RWPE1 (cell line): ENCODE measurements at places on chromosomes 1 and 21.

DNA sequence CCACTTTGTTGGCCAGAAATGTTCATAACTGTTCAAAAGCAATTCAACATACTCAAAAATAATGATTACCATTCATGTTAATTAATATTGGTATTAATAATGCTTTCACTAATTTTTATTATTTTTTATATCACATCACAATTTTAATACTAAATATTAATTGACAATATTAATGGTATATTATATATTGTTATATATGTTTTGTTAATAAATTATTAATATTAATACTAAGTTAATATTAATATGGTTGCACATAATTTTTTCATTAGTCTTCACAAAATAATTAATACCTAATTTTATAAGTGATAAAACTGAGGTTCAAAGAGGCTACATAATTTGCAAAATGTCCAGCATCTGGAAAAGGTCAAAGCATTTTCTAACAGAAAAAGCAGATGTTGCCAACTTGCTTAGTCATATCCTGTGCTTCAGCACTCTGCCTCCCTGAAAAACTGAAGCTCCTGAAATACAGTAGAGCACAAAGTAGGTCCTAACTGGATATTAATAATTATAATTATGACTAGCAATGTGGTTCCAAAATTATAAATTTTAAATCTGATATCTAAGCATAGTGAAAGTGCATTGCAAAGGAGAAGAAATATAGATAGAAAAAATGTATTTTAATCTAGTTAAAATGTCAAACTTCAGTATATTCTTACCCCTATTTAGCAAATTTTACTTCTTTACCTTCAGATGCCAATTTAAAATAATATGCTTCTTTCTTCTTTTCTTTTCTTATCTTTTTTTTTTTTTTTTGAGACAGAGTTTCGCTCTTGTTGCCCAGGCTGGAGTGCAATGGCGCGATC lies 123.2 kb upstream of the TNFSF4 start:
- peak; percentile 53 for DNase-seq

DNA sequence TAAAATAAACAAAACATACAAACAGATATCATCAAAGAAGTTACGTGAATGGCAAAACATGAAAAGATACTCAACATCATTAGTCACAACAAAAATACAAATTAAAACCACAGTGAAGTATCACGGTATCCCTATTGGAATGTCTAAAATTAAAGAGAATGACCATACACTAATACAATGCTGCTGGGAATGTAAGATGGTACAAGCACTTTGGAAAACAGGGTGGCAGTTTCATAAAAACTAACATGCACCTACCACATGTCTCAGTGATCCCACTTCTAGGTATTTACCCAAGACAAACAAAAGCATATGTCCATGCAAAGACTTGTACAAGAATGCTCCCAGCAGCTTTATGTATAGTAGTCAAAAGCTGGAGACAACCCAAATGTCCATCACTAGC lies 69.1 kb downstream of the HSF2BP start:
- no peak for DNase-seq

DNA sequence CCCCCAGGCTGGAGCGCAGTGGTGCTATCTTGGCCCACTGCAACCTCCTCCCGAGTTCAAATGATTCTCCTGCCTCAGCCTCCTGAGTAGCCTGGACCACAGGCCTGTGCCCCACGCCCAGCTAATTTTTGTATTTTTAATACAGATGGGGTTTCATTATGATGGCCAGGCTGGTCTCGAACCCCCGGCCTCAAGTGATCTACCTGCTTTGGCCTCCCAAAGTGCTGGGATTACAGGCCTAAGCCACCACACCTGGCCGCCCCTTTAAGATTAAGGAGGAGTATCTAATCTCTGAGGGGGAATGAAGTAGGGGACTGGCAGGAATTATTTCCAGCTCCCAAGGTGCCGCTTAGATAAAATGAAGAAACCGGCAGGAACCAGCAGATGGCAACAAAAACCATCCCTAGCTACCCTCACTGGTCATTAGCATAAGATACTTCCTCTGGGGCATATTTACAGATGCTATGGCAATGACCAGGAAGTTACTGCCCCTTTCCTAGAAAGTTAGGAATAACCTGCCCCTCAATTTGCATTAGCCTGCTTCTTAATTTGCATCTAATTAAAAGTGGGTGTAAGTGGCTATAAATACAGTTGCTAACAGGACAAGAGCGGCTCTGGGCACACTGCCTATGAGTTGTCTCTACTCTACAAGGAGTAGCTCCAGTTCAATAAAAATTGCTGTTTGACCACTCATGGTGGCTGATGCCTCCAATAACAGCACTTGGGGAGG lies 7.1 kb upstream of the NSUN4 start:
- peak; percentile 34 for DNase-seq

GRCh38 chr1:56202186-56202585 lies 377.2 kb downstream of the PLPP3 start:
- no peak for DNase-seq

- no peak for DNase-seq
Measured at GRCh38 chr1:119097380-119097779, 43.1 kb downstream of the WARS2 start.

DNA sequence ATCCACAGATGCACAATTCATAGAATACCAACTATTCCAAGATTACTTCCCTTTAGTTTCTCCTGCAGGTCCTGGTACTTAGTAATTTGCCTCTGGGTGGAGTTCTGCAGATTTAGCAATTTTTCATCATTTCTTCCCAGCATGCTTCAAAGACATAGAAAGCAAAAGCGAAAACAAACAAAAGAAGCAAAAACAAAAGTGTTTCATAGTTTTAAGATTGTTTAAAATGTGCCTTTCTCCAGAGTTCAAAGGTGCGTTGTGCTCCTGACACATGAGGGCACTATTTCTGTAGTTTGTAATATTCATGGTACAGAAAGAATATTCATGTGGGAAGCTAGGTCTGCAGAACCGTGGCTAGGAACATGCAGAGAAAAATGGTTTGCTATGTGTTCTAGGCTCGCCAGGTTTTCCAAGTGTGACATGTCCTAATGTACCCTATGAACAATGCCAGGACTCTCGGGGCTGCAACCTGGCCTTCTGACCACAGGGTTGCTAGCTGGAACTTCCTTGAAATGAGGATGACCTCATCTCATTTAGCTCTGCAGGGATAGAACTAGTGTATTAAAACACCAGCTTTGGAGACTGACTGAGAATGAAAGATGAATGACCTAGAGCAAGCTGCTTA lies 30.0 kb upstream of the RCSD1 start:
- peak; percentile 36 for DNase-seq

- DNase-seq, result no peak
Measured at GRCh38 chr1:219553934-219554502, 58.9 kb downstream of the ZC3H11B start.

- DNase-seq, result no peak
Measured at GRCh38 chr1:244662599-244662998, 9.7 kb downstream of the DESI2 start.

- peak; percentile 14 for DNase-seq
Measured at GRCh38 chr1:34164771-34165391, at the start of gene CSMD2. TSS of gene CSMD2 (minus strand) at chr1:34165230. CDS start at chr1:34165097, 133 bp downstream.

GRCh38 chr1:43274804-43275180 lies 5.0 kb downstream of the TMEM125 start:
- no peak for DNase-seq

GRCh38 chr1:219773775-219774174 lies 154.6 kb downstream of the SLC30A10 start:
- no peak for DNase-seq

GRCh38 chr1:221794079-221794670 lies 52.3 kb upstream of the DUSP10 start:
- no peak for DNase-seq

DNA sequence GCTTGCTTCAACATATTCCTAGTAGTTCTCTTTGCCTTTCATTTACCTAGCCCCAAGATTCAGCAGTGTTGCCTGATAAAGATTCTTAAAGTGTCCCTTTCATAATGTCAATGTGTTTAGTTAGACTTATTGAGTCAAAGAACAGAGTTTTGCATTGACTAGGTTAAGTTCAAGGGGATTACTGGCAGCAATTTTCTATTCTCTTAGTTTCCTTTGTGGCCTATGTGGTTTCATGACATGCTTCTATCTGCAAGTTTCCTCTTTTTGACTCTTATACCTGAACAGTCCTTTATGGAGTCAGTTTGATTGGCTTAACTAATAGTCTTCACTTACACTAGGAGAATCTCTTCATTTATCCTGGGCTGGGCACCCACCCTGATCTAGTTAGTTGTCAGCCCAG lies 151.3 kb downstream of the ADGRL4 start:
- no peak for DNase-seq
